ENCODE measurements at places on chromosomes 2 and 18.

DNA sequence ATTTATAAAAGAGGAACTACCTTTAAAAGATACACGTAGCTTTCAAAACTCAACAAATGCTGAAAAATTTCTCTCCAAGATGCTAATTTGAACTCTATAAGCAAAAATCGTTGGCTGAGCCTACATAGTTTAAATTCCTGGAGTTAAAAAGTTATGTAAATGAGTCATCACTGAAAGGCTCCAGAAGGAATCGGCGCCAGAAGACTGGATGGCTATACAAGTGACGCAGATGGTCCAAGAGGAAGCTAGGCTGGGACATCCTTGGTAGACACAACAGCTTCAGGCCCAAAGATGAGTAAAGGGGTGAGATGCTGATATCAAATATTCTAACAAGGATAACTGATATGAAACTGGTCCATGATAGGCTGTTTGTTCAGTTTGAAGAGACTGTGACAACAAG lies 22.8 kb upstream of the DNAH6 start:
- no peak for DNase-seq

DNA sequence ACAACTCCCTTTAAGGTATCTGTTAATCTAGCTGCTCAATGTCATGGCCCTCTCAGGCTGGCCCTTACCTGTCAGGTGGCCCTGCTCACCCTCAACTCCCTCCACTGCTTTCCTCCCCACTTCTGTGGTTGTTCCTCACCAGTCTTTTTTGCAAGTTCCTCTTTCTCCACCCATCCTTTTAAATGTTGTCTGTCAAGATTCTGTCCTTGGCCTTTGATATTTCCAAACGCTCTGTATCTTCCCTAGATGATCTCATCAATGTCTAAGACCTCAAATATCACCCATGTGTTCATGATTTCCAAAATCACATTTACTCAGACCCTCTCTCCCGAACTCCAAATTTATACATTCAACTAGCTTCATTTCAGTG lies 3.5 kb downstream of the PTPN2 start:
- DNase-seq: no peak

DNA sequence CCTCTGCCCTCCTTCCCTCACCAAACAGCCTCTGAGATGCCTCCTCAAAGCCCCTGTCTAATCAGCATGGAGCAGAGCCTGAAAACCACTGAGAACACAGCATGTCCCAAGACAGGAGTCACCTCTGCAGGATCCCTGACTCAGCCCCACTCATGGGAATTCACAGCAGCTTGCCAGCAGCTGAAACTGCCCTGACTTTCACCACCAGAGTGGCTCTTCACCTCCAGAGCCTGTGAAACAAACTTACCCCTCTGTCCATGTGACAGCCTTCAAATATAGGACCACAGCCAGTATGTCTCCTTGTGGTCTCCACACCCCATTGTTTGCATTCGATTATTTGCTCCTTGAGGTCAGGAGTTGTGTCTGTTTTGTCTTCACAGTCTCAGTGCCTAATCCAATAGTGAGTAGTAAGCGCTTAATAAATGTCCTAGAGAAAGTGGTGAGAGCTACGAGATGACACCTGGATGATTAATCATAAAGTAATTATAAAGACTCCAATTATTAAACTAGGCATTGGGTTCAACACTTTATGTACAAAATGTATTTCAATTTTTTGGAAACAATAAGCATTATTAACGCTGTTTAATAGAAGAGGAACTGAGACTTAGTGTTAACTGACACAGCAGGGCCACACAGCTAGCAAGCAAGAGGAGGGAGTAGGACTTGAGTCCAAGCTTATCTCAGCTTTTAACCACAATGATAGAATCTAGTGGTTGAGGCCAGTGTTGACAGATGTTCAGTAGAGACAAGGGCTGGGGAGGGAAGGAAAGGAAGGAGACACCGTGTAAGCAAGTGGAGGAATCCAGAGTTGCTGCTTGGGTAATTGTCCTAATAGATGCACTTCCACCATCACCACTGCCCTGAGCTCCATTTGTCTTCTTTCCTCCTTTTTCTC lies 358.7 kb upstream of the TNP1 start:
- DNase-seq: no peak

- no peak for DNase-seq
These were observed 2.1 kb upstream of the GALNT3 start for GRCh38 chr2:165796129-165796528.

GRCh38 chr18:24127735-24128134 lies 11.1 kb upstream of the CABYR start:
- DNase-seq: no peak

DNA sequence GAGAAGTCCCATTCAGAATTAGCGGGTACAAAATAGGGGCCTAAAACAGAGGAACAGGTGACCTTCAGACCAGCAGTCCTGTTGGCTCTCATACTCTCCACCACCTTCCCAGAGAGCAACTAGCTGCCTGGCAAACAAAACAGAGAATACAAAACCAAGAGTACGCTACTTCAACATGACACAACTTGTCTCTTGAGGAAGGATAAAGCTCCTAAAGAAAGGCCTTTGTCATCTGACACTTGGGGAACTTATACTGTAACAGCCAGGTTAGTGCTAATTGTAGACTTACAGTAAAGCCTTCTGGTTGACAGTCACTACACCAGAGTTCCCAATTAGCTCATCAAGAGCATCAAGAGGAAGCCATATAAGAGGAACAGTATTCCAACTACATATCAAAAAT lies 282.1 kb upstream of the NT5C1B start:
- DNase-seq: no peak

DNA sequence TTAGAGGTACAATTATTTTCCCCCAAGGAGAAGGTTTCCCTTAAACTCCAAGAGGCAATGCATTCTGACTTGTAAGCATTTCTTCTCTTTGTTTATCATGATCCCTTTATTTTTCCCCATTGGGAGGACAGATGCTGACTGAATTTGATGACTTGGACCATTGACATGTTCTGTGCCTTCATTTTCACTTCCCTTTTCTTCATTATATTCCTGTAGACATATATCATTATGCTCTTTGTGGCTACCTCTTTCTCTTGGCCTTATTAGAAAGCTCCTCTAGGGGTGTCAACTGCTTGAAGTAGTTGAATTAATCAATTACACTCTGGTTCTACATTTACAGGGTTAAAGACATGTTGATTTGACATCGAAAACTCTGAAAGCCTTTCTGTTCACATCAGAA lies 330.0 kb upstream of the DCC start:
- DNase-seq: no peak

DNA sequence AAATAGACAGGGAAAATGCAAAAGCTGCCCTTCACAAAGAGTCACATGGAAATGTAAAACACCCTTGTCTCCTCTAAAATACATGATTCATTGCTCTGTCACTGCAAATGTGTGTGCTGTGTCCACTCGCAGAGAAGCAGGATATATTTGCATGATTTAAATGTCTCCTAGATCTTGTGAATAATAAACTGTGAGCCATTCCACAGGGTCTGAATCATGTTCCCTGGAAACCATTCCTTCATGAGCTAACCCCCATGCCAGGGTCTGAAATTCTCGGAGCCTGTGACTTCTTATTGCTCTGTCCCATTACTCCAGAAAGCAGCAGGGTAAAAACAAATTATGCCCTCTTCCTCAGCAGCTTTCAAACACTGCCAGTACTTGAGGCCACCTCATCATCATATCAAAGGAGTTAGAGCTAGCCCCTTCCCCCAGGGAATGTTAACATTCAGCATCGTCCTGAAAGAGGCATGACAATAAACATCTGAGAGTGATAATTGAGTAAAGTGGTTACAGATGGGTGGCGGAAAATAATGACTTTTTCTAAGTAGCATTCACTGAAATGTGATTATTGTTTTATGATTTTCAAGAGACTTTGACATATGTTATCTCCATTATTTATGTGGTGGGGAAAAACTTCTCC lies 11.7 kb upstream of the CNGA3 start:
- DNase-seq: no peak

GRCh38 chr2:25221579-25221978 lies 53.2 kb upstream of the POMC start:
- DNase-seq: no peak

GRCh38 chr18:46324087-46324955 lies 220.1 kb downstream of the HAUS1 start:
- no peak for DNase-seq

All from activated CD4-positive, alpha-beta T cell treated with anti-CD3 and anti-CD28 coated beads, Interleukin-2, amount 50 U/mL, for 24 hours (primary cell).